ENCODE measurements at places on chromosomes 13 and 19.

DNA sequence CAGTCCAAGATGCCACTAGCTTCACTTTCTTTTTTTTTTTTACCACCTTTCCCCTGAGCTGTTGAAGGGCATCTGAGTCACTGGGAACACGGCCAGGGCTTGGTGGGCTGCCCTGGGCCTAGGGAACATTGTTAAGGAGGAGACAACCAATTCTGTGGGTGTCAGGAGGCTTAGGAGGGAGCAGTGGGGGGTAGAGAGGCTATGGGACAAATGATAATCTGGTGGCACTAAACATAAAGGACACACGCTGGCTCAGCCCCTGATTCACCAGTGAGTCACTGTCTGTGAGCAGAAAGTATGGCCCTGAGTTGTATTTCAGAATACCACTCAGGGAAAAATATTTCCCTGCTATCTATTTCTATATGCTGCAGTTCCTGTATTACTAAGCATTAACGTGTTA is 207.8 kb downstream of the DCLK1 start:
- no peak for DNase-seq

- peak; percentile 71 for DNase-seq
These were observed 37.8 kb downstream of the ELF1 start for GRCh38 chr13:40981361-40981760.

DNA sequence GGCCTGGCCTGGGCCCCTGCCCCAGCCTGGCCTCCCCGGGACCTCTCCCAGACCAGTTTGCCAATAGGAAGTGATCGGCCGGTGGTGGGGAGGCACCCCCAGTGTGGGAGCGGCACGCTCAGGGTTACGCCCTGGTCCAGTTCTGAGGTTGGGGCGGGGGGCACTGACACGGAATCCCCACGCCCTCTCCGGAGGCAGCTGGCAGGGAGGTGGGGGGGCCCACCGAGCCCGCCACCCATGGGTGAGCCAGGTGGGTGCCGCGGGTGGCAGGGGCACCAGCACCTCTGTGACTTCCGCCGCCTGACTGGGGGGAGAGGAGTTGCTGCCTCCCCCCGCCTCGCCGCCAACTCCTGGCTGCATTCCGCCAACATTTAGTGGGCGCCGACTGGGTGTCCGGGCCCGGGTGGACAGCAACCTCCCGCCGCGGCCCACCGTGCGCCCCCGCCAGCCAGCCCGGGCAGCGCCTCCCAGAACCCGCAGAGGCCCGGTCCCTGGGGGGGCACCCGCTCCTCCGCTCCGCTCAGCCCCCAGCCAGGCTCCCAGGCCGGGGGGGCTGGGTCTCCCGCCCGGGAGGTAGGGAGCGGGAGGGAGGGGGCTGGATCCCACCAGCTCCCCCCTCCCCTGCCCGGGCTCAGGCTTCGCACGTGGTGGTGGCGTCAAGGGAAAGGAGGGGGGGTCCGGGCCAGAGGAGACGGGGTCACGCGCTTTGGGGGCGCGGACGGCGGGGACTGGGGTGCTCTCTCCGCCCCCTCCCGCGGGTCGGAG is 2.0 kb downstream of the ZBTB7A start:
- DNase-seq, result peak; percentile 43

DNA sequence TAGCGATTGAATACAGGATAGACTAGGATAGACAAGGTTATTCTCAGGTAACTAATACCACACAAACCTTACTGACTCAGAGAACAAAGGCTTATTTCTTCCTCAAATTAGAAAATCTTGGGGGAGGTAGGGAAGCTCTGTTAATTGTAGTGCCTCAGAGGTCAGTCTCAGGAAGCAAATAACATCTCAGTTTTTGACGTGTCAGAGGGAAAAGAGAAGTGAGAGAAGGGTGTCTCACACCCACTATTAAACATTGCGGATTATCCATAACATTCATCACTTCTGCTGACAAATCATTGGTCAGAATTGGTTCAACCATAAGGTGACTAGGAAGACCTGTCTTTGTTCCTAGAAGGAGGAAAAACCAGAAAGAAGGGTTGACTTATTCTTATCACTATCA is 579.4 kb upstream of the MIR17HG start:
- peak; percentile 20 for DNase-seq

DNA sequence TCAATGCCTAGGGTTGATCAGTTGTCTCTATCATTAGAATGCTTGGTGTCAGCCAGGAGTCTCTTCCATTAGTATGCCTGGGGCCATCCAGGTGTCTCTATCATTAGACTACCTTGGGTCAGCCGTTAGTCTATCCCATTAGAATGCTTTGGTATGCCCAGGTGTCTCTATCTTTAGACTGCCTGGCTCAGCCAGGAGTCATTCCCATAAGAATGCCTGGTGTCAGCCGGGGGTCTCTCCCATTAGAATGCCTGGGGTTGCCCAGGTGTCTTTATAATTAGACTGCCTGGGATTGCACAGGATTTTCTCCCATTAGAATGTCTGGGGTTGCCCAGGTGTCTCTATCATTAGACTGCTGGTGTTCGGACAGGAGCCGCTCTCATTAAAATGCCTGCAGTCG is 1442.9 kb downstream of the UQCRFS1 start:
- no peak for DNase-seq

DNA sequence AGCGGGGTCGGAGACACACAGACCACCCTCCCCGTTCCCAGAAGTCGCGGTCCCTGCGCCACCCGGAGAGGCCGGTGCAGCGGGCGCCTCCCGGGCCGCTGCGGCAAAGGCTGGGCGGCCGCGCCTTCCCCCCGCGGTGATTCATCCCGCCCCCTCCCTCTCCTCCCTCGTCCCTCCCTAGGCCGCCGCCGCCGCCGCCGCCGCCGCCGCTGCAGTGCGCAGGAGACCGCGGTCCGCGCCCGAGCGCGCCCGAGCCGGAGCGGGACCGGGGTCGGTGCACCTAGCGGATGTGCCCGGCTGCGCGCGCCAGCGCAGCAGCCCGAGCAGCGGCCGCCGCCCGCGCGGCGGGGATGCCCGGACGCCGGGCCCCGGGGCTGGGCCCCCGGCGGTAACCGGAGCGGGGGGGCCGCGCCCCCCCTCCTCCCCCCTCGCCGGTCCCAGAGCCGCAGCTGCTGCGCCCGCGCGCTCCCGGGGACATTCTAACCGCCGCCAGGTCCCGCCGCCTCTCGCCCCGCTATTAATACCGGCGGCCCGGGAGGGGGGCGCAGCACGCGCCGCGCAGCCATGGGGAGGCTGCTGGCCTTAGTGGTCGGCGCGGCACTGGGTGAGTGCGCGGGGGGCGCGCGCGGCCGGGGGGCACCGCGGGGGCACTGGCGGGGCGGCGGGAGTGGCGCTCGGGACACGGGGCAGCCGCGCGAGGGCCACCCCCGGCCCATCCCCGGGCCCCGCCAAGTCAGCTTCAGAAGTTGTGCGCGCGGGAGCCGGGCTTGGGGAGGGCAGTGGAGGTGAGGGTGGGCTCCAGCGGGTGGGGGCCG is at the start of gene SCN1B:
SCN1B (plus strand) TSS at position 214 of the 815 bp plus-strand sequence; CDS start at position 565, 351 bp downstream.
- peak; percentile 40 for DNase-seq

DNA sequence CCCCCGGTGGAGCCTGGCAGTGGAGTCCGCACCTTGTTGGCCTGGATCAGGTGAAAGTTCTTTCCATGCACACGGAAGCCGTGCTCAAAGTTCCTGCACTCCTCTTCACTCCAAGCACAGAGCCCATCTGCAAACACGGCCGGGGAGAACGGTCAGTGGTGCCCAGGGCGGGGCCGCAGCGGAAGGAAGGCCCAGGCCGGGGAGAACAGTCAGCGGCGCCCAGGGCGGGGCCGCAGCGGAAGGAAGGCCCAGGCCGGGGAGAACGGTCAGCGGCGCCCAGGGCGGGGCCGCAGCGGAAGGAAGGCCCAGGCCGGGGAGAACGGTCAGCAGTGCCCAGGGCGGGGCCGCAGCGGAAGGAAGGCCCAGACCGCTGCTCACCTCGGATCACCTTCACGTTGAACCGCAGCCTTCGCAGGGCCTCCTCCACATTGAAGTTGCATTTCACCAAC is 20.6 kb upstream of the PLPP2 start:
- DNase-seq, result no peak

- peak; percentile 13 for DNase-seq
These were observed 77.4 kb downstream of the CYSLTR2 start for GRCh38 chr13:48731001-48731658.

- no peak for DNase-seq
These were observed 14.0 kb downstream of the ZC3H4 start for GRCh38 chr19:47099576-47100050.

GRCh38 chr13:76386321-76386720 is 499.9 kb downstream of the KCTD12 start:
- no peak for DNase-seq

DNA sequence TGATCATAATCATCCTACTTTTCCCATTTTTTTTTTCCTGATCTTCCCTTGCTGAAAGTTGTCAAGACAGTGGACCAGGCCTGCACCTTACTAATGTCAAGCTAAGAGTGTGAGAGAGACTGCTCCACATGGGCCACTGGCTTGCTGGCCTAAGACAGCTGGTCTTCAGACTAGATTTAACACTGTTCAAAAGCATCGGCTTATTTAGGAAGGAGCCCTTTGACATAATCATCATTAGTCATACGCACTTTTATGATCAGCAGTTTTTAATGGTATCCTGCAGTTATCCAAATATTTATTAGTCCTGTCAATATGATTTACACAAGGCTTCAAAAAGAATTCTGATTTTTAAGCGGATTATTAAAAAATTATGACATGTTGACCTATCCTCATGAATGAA is 270.6 kb downstream of the DNAJC15 start:
- DNase-seq, result no peak

GRCh38 chr13:36438594-36439483 is 6.5 kb downstream of the CCNA1 start:
- DNase-seq, result no peak

GRCh38 chr19:10205636-10206035 is 10.9 kb upstream of the DNMT1 start:
- no peak for DNase-seq

DNA sequence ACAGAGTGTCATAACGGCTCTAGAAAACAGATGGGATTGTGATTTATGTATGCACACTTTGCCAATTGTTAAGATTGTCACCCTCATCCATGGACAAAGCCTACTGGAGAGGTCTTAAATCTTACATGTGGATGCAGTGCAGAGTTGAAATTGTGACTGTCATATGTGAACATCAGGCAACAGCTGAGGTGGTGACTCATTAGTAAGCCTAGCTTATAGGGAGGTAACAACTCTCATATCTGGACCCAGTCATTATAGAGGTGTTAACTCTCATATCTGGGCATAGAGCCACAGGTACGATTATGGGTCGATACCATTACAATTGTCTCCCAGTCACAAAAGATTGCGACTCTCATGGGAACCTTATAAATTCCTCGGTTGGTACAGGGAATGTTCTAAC is 29.8 kb upstream of the ZNF254 start:
- DNase-seq, result no peak

DNA sequence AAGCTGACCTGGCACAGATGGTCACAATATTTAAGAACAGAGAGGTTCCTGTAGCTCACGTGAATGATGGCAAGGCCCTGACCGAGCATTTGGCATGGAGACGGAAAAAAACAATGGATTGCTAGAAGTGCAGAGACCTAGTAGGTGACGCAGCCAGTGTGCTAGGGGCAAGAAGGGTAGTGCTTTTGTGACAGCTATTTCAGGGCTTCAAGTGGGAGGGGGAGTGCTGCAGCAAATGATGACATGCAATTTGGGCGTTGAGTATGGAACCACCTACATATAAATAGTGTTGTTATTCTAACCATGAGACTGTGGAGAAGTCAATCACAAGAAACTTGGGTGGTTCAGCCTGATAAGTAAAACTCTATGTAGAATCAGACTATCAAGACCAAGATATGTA is 65.7 kb upstream of the IL17D start:
- DNase-seq, result no peak

GRCh38 chr19:2922987-2923386 is 21.8 kb downstream of the ZNF77 start:
- DNase-seq, result no peak

- DNase-seq, result peak; percentile 3
These were observed 4.2 kb upstream of the JSRP1 start for GRCh38 chr19:2260341-2260805.

DNA sequence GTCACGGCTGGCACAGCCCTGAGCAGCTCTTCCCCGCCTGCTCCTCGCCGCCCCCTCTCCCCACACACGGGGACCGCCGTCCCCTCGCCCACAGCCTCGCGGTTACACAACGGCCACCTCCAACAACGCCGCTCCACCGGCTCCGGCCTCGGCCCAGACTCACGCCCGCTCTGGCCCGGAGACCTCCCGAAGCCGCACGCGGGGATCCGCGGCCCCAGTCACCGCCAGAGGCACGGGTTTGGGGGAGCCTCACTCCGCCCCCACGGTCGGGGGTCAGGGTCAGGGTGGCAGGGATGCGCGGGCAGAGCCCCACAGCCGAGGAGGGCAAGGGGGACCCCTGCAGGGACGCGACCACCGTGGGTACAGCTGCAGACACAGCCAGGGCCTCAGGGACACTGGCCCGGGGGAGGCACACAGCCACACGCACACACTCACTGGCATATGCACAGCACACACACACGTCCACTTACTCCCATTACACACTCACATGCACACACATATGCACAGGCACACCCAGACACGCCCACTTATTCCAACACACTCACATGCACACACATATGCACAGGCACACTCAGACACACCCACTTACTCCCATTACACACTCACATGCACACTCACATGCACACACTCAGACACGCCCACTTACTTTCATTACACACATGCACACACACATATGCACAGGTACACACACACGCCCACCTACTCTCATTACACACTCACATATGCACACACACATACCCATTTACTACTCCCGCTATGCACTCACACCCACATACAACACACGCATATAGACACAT is 1.6 kb downstream of the TTYH1 start:
- DNase-seq, result no peak

- DNase-seq, result no peak
These were observed 5.5 kb downstream of the SACS start for GRCh38 chr13:23427881-23428528.

GRCh38 chr13:112569821-112570220 is 18.1 kb downstream of the TUBGCP3 start:
- DNase-seq, result no peak

- DNase-seq, result peak; percentile 7
These were observed 172.5 kb downstream of the ITGBL1 start for GRCh38 chr13:101624981-101625380.

DNA sequence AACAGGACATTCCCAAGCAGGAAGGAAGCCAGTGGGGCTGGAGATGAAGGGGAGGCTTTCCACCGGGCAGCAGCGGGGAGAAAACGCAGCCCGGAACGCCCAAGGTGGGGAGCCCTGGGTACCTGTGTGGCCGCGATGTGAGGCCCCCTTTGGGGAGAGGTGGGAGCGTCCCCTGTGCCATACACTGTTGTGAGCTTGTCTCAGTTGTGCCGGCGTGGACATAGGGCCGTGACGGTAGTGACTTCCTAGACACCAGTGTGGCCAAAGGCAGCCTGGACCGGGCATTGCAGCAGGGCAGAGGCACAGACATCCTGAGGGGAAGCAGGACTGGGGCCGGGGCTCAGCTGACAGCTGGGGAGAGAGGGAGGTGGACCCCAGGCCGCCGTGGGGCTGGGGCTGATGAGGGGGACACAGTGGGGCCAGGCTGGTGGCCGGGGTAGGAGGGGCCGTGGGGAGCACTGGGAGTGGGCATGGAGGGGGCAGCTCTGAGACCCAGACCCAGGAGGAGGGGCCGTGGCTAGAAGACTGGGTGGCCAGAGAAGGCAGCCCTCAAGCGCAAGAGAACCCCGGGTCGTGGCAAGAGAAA is 38.5 kb upstream of the TFDP1 start:
- no peak for DNase-seq
